ENCODE measurements at places on chromosomes 7 and 10.

GRCh38 chr7:38394660-38395059 is 121.2 kb upstream of the TARP start:
- DNase-seq = no peak

- DNase-seq = no peak
Measured at GRCh38 chr7:155064186-155064585, 5.9 kb upstream of the HTR5A start.

DNA sequence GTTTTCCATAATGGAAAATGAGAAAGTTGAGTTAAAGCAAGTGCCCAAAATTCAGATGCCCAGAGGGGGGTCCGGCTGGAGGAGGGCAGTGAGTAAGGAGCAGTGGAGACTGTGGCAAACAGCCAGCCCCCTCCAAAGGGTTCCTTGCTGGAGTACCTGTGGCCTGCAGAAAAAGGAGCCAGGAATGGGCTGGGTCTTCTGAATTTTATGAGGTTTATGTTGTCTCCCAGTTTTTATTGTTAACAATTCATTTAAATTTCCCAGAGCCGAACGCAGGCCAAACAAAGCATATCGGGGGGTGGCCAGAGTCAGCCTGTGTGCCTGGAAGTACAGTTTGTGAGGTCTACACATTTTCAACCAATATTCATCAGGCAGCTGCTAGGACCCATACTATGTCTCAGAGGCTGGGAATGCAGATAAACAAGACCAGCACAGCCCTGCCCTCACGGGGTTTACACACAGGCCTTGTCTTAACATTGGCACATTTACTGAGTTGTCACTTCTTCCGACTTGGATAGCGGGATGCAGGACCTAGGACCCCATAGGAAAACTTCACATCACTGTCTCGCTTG is 12.9 kb upstream of the CSGALNACT2 start:
- no peak for DNase-seq

DNA sequence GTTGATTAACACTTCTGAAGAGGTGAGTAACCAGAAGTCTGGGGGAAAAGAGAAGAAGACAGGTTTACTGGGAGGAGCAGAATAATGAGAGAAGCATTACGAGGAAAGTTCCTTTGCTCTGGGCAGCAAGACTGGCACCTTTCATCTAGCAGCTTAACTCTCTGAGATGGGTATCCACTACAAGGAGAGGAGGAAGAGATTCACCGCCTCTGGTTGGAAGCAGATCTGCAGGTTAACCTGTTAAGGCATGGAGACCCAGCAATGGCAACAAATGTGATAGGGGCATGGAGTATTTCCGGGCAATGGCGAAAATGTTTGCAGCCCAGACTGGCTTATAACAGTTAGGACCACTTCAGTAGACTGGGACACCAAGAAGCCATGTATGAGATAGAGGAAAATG is 162.2 kb downstream of the TFEC start:
- no peak for DNase-seq

GRCh38 chr10:130627346-130628045 is 491.3 kb downstream of the GLRX3 start:
- DNase-seq = no peak

DNA sequence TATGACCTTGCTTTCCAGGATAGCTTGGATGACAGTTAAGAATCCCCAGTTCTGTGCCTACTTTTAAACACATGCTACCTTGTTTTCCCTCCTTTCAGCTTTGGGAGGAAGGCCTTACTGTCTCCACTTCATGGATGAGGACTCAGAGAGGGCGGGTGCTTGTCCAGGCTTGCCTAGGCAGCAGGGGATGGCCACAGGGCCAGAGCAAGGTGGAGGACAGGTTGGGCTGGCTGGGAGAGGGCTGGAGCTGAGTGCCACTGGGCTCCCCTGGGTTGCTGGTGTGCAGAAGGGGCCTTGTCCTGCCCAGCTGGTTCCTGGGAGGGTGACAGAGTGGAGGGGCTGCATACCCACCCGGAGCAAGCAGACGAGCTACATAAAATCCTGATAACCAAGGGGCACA is 117.8 kb downstream of the GRK5 start:
- no peak for DNase-seq

DNA sequence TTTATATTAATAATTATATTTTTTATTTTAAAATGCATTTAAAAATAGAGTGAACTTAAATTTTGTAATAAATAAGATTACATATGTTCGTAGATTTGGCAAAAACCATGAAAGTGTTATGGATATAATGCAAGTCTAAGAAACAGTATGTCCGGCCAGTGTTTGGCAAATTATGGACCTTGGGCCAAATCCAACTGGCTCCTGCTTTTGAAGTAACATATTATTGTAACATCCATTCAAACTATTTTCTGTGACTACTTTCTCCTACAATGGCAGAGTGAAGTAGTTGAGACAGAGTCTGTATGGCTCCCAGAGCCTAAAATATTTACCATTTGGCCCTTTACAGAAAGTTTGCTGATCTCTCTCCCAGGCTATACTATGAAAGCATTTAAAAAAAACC is 38.9 kb downstream of the TMEM229A start:
- DNase-seq = no peak

GRCh38 chr7:51077987-51078370 is 238.6 kb downstream of the COBL start:
- no peak for DNase-seq

DNA sequence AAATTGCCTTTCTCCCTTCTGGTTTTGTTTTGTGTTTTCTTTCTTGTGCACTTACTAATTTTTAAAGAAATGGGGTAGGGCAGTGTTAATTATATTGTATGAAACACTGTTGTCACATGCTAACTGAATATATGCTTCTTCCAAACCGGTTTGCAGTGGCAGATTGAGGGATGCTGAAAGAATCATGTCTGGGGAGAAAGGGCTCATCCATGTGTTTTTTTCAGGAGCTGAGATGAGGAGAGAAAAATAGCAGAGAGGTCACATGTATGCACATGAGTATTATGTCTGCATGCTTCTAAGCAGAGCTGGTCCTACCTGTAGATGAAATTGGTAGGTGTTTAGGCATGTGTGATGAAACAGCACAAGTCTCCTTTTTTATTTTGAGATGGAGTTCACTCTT is 17.0 kb downstream of the SORCS3 start:
- DNase-seq = no peak

DNA sequence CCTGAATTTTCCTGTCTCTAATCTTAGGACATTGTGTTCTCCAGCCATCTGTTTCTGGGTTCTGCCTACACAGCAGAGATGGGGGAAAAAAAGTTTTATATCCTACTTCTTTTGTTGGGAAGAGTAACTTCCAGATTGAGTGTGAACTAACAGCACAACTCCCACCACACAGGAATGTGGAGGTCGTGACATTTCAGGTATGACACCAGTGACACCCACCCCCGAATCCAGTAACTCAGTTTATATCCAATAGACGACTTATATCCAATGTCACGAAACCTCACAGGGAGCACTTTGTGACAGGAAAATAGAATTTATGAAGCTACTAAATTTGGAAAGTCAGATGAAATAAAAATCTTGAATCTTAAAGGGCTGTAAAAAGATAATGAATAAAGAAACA is 211.9 kb upstream of the GRM3 start:
- DNase-seq = no peak

- DNase-seq = no peak
Measured at GRCh38 chr7:134755422-134756022, 23.9 kb upstream of the CALD1 start.

DNA sequence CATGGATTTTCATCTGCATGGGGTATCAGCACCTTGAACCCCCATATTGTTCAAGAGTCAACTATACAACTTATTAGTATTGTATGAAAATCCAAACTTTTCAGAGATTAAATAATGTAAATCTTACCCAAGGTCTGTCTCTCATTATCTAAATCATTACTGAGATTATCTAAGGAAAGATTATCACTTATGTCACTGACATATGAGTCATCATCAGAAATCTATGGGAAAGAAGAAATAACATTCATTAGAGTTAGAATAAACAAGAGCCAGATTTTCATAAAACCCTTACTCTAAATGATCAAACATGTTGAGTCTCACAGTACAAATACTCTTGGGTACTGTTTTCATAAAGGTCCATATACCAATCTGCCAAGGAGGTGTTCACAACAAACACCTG is 83.3 kb upstream of the GSDME start:
- DNase-seq = no peak

DNA sequence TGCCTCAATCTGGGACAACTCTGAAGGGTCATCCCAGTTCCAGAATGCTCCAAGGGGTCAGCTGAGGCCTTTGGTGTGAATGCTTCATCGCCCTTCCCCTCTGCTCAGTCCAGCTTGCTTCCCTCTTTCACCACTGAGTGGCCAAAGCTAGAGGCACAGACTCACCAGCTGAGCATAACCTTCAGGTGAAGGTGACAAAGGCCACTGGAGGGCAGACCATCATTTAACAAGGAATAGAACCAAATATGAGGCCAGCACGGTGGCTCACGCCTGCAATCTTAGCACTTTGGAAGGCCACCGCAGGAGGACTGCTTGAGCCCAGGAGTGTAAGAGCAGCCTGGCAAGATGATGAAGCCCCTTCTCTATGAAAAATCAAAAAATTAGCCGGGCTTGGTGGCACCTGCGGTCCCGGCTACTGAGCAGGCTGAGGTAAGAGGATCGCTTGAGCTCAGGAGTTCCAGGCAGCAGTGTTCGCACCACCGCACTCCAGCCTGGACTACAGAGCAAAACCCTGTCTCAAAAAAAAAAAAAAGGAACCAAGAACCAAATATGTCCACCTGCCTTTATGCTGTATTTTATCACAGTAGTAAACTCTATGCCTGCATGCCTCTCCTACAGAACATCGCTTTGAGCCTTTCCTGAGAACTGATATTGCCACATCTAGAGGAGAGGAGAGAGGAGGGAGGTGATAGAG is 13.4 kb downstream of the PRKAG2 start:
- DNase-seq = no peak

- no peak for DNase-seq
Measured at GRCh38 chr10:35225204-35225603, 98.6 kb downstream of the CREM start.

DNA sequence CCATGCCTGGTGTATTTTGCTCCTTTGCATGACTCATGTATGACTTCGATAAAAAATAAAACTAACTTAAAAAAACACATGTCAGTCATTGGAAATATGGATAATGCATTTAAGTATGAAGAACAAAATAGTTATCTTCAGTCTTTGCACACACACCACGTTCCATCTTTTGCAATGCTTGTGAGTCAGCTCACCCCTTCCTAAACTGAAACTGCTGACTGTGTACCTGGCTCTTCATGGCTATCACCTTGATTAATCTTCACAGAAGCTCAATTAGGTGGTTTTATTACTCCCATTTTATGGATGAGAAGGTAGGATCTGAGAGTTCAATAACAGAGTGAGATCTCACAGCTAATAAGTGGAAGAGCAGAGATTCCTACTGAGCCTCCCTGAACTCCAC is 79.5 kb downstream of the CARD11 start:
- DNase-seq = no peak

DNA sequence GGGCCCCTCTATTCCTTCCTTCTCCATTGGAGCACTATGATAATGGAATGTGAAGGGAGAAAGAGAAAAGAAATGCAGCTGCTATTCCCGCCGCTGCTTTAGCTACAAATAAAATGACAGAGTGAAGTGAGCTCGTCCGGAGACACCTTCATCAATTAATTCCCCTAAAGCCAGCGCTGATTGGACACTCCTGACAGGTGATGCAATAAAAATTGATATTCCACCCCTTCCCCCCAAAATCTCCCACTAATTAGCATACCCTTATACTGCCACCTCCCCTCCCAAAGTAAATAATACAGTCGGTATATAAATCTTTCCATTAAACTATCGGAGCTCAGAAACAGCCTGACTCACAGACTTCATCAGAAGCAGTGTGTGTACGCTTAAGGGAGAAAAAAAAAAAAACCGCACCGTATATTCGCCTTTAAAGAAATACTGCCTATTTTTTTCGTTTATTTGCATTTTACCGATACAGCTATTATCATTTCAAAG is 7.3 kb downstream of the SKIDA1 start:
- DNase-seq = peak; percentile 71

- DNase-seq = no peak
Measured at GRCh38 chr7:142950235-142950634, 11.0 kb downstream of the LLCFC1 start.

All from fibroblast of skin of left quadriceps (primary cell).